Common myeloid progenitor, CD34-positive (primary cell): ENCODE measurements at places on chromosomes 4 and X.

- no peak for DNase-seq
Observed at GRCh38 chr4:52051213-52051614, at the start of gene SPATA18. TSS of gene SPATA18 (plus strand) at chr4:52051304. CDS start at chr4:52051705, 401 bp downstream.

DNA sequence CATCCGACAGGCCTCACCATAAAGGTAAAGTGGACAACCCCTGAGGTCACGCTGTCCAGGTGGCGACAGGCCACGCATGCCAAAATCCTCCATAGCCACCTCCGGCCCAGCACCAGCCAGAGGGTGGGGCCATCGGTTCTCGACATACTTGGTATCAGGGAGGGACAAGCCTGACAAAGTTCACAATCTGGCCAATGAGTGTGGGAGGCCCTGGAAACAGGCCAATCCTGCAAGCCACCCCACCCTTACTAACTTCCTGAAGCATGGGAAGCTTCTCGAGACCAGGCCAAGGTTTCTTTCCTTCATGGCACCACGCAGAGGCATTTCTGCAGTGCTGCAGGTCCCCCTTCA is 73.8 kb downstream of the MTMR1 start:
- no peak for DNase-seq

DNA sequence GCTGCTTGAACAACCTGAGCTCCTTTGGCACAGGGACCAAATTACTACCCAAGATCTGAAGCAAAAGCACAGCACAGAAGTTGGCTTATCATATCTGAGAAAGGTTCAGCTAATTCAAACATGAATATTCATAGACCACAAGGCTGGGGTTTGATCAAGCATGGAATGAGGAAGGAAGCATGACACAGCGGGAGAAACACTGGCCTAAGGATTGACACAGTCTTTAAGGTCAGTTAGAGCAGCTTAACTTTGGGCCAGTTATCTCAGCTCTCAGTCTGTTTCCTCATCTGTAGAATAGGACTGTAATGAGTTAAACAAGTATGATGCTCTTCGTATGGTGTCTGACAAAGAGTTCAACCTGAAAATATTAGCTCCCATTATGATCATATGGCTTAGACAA is 88.5 kb upstream of the CBR4 start:
- peak; percentile 75 for DNase-seq

- DNase-seq = no peak
Observed at GRCh38 chr4:25810461-25811373, 52.1 kb downstream of the SEL1L3 start.

GRCh38 chrX:72107320-72107719 is 24.4 kb downstream of the RTL5 start:
- peak; percentile 47 for DNase-seq

DNA sequence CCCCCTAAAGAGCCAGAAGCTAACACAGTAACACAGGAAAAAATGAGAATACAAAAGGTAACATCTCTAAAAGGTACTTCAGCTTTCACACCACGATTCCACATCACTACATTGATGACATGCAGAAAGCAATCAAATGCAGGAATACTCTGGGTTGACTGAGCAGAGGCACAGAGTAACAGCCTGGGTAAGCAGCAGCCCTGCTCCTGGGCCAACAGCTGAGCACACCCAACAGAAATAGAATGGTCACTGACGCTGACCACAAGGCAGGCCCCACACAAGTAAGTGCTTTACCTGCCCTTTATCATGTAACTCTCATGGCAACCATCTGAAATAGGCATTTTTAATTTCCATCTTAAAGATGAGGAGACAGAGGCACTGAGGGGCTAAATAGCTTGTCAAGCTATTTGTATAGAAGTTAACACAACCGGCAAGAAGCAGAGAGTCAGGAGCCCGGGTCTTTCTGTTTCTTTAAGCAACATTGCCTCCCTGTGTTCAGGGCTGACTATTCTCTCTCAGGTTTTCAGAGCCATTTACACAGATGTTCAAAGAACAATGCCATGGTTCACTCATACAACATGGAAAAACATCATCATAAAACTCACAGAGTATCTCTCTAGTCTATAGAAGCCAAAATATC is 168.9 kb downstream of the ZNF674 start:
- peak; percentile 49 for DNase-seq

DNA sequence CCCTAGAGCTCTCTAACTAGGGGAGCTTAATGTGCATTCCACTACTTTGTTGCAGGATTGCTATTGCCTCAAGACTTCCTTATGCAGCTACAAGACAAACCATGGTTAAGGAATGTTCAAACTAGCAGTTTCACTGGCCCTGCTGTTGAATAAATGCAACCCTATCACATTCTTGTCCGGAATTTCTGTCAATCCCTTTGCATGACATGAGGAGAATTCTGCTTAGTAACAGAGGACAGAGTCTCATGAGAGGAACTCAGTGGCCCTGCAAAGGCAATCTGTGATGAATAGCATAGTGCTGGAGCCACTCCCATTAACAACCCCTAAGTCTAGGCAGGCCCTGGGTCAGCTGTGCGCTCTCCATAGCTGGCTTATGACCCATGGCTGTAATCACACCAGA is 30.7 kb upstream of the SGMS2 start:
- DNase-seq = no peak

- peak; percentile 7 for DNase-seq
Observed at GRCh38 chr4:170198747-170199146, 109.0 kb upstream of the AADAT start.

- DNase-seq = no peak
Observed at GRCh38 chr4:101153653-101154052, 193.7 kb downstream of the PPP3CA start.

GRCh38 chr4:118058955-118059354 is 24.7 kb downstream of the NDST3 start:
- DNase-seq = no peak

GRCh38 chrX:56219700-56220099 is 12.5 kb upstream of the KLF8 start:
- DNase-seq = no peak

DNA sequence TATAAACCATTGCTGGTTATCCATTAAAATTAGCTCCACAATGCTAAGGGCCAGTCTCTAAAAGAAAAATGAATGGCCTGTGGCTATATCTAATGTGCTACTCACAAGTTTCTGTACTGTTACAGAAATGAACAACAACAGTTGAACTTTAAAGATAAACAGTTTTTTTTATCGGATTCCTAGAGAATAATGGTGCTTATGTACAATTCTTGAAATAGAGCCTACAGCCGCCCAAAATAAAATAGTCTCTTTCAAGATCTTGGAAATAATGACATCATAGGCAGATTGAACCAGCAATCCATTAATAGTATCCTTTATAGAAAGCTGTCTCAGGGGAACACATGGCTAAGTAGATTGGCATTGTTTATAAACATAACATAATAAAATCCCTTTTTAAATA is 23.4 kb downstream of the PAK3 start:
- no peak for DNase-seq

DNA sequence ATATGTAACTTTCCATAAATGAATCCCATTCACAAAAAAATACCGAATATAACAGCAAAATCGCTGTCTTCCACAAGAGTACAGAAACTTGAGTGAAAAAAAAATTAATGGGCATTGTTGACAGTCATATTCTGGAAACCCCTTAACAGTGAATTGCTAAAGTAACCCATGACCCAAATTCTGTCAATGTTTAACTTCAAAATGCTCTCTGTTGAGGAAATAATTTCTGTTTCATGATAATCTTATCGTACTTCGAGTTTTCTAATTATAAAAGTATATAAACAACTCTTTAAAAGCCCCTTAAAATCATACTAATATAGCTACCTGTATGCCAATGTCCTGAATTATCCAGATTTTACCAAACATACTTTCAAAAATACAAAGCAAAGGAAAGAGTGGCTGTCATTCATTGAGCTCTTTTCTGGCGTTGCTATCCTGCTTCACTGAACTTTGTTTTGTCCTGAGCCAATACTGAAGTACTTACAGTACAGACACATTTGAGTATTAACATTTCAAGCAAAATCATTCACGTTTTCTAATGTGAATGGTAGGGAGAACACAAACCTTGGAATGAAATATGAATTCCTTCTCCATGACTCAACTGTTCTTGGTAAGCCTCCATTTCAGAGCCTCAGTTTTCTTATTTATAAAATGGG is 2.4 kb downstream of the XAGE3 start:
- DNase-seq = no peak

DNA sequence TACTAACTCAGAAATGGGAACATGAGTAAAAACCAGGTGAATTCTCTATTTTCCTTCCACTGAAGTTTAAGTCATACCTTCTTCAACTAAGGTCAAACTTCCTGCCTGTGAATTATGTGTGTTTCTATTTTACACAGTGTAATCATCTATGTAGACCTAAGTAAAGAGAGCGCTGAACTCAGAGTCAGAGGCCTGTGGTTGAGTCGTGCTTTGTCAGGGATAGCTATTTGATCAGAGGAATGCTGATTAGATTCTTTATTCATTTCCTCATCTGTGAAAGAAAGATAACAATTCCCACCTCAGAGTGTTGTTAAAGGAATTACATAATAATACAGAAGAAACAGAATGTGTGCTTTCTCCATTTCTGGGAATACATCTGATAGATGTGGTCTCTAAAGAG is 654.1 kb downstream of the STIM2 start:
- no peak for DNase-seq
